Cerebellar nuclear complex (tissue), 1 donor: ENCODE measurements at places on chromosomes 5 and 9.

DNA sequence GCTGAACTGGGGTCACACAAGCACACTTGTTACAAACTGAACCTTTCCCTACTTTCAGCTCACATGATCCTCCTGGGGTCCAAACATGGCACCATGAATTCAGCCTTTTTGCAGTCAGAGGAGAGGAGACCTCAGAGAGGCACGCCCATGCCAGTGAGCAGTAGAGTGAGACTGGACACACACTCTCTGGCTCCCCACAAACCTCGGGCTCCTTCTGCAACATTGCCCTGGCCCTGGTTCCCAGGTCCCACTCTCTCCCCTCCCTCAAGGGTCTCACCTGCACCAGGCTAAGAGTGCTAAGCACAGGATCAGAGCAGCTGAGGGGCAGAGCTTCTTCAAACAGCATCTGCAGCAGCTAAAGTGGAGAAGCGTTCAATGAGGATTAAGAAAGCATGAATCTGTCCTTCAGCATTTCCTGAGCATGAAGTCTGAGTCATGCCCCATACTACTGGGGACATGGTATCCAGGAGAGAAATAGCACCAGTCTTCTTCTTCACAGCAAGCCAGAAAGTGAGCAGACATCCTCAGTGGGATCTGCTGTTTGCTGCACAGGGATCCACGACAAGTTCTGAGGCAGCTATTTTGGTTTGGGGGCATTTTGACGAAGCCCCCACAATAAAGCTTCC is 27.2 kb downstream of the SLC35A4 start:
- no peak for DNase-seq

DNA sequence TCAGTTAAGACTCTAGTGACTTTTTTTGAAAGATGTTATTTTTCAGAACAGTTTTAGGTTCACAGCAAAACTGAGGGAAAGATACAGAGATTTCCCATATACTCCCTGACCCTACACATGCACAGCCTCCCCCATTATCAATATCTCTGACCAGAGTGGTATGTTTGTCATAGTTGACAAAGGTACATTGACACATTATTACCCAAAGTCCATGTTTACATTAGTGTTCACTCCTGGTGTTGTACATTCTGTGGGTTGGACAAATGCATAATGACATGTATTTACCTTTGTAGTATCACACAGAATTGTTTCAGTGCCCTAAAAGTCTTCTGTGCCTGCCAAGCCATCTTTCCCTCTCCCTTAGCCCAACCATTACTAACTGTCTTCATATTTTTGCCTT is 470.7 kb upstream of the DMAC1 start:
- DNase-seq: no peak

- no peak for DNase-seq
These were observed 7.4 kb downstream of the SEMA5A start for GRCh38 chr5:9538504-9538903.

GRCh38 chr9:130989891-130990290 is 19.1 kb upstream of the LAMC3 start:
- no peak for DNase-seq

- no peak for DNase-seq
These were observed 81.5 kb upstream of the TRPM3 start for GRCh38 chr9:71202931-71203330.

GRCh38 chr5:61069150-61069549 is 93.1 kb downstream of the SMIM15 start:
- no peak for DNase-seq

DNA sequence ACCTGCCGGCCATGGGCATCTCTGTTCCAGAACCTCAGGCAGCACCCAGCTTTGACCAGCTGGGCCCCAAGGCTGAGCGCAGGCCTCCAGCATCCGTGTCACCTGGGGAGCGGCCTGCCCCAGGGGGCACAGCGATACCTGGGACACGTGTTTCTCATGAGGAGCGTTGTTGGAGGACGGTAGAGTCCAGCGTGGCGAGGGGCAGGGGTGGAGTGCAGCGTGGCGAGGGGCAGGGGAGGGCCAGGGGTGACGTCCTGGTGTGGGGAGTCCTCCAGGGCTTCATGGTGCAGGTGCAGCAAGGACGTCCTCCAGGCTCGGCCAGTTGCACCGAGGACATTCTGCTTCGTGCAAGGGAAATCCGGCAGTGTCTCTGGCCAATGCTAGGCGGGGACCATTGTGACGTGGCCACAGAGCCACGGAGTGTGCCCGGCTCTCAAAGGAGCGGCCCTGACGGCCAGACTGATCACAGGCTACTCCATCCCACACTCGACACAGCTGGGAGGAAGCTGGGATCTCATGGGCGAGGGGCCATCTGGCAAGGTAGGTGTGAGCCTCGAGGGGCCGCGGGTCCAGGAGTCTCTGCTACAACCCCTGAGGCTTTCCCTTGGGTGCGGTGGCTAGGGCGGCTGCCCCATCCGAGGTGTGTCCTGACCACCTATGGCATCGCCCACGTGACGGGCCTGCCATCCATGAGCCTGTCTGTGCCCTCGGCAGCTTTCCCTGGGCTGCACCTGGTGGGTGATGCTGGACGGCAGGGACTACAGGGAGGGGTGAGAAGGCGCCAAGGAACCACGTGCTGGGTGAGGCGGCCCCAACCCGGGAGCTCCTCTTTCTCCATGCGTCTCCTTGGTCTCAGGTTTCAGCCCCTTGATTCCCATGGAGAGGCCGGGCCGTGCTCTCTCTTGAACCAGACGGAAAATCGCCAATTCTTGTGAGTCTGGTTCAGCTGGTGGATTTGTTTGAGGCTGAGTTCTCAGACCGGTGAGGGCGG is 33.8 kb downstream of the SLC9A3 start:
- DNase-seq: no peak

DNA sequence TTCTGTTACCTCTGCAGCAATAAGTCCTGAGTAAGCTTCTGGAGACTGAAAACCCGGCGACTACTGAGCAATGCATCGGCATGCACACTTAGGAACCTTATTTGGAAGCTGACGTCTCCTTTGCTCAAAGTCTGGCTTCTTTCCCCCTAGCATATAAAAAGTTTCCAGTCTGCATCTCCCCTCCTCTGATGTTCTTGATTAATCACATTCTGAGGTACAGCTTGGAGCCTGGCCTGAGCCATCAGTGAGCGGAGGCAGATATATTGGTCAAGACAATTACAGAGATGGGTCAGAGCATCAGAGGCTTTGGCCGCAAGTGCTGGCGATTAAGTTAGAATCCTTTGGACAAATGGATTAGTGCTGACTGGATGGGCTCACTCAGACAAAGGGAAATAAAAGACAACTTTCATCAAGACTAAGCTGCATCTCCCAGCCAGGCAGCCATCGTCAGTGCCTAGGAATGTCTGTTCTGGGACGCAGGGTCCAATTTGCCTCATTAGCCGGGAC is 140.7 kb downstream of the MTX3 start:
- DNase-seq: no peak

- DNase-seq: no peak
These were observed 1.2 kb downstream of the ABCA2 start for GRCh38 chr9:137026828-137027227.

GRCh38 chr5:126847826-126848251 is 70.9 kb downstream of the LMNB1 start:
- no peak for DNase-seq

- no peak for DNase-seq
These were observed 688 bp downstream of the SNX24 start for GRCh38 chr5:122846051-122846550.

DNA sequence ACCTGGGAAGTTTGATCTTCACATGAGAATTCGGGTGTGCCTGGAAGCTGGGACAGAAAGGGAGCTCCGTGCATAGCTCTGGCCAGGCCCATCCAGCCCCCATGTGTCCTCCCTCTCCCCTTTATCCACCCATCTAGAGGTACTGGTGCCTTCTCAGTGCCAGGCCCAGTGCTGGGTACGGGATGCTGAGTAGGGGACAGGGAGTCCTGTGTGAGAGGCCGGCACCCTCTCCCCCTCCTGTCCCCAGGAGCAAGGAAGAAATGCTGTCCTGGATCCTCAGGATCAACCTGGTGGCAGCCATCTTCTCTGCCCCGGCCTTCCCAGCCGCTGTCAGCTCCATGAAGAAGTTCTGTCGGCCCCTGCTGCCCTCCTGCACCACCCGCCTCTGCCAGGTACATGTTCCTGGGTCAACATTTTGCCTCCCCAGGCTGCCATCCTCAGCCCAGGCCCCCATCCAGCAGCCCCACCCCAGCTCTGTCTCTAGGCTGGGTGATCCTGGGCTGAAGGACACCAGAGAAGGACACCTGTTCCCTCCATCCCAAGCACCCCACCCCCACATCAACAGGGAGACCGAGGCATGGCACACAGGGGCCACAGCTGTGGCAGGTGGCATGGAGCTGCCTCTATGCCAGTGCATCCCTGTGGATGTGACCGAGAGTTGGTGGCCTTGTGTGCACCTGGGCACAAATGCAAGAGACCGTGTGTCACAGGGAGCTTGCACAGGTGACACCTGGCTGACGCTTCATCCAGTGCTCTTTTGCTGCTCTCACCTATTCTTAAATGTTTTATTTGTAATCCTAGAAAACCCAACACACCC is 43.0 kb downstream of the PSD2 start:
- no peak for DNase-seq

GRCh38 chr5:65802080-65802479 is 80.1 kb downstream of the NLN start:
- no peak for DNase-seq

DNA sequence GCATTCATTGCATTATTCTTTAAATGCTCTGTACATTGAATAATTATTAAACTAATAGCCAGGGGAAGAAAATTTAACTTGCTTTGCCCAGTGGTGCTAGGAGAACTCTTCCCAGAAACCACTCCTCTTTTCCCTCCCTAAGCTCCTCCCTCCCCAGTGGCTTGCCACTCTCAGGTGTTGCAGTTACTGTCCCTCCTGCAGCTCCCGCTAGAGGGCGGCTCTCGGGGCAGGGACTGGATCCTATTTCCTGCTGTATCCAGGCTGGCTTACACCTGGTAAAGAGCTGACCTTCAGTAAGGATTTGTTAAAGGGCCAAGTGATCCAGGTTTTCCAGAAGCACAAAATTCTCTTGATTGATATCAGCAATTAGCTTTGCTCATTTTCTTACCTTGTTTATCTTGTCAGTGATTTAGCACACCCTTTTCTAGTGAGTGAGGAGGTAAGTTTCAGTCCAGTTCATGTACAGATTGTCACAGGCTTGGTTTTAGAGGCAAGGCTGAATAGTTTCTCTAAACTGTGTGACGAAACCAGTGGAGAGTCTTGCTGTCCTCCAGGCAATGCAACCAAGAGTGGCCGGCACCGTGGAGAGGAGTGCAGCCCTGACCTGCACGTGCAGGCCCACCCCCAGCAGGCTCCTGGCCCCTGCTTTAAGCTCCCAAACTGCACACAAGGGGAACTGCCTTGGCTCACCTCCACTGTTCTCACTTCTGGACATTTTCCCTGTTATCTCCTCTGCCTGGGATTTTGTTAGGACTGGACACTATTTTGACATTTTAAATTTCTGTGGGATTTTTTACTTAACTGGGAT is 423.8 kb downstream of the SPOCK1 start:
- no peak for DNase-seq

DNA sequence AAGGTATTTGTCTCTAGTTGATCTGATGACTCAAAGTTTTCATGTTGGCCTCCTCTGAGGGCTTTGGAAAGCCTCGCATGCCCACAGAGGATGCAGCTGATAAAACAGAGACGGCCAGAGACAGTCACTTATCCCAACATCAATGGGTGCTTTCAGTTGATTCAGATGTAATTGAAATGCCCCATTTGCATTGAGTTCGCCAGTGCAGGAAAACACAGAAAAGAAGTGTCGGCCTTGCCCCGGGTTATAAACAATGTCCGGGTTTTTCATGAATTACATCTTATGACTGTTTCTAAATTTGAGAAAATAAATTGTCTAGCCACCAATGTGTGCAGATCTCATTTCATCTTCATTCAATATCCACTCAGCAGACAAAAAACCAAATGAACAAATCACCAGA is 42.2 kb upstream of the ICE1 start:
- DNase-seq: no peak

DNA sequence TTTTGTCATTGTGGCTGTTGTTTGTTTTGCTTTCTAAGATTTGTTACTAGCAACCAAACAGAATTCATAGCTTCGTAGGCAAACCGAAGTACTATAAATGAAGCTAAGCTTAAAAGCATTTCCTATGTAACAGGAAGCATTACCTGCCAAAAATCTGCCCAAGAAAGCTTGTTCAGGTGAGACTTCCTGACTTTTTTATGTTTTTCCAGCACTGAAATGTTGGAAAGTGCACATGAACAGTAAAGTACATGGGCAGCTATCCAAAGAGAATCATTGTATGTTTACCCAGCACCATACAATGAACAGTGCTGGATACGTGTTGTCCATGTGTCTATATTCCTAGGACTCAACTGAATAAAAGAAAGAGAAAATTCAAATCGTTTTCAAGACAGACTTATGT is 247.1 kb downstream of the NFIB start:
- DNase-seq: no peak

DNA sequence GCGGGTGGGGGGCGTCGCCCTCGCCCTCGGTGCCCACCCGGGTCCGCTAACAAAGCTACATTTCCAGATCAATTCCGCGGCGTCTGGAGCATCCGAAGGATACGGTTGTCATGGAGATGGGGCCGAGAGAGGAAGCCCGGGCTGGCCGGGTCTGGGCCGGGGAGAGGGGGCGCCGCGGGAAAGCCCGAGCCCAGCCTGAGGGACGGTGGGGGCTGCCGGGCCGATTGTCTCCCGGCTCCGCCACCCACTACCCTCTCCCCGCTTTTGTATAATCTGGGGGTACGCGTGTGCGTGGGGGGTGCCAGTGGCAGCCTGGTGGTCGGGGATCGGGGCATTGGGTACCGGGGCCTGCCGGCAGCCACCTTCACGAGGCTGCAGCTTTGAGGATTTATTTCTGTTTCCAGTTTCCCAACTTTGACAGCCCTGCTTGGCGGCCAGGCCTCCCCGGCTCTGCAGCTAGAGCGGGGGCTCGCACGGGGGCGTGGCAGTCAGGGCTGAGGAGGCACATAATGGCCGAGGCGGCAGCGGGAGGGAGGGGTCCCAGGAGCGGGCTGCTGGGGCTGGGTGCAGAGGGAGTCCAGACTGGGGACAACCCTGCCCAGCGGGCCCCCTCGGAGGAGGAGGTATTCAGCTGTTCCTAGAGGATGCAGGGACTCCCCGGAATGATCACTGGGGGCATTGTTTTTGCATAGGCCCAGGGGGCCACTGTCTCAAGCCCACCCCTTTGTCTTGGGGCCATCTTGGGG is 626 bp downstream of the PSD2 start:
- no peak for DNase-seq

- DNase-seq: no peak
These were observed 530.1 kb upstream of the DMAC1 start for GRCh38 chr9:8329561-8330283.
